ENCODE measurements at places on chromosomes 5 and 9.

GRCh38 chr9:20494035-20494434 is 128.3 kb downstream of the MLLT3 start:
- no peak for DNase-seq

DNA sequence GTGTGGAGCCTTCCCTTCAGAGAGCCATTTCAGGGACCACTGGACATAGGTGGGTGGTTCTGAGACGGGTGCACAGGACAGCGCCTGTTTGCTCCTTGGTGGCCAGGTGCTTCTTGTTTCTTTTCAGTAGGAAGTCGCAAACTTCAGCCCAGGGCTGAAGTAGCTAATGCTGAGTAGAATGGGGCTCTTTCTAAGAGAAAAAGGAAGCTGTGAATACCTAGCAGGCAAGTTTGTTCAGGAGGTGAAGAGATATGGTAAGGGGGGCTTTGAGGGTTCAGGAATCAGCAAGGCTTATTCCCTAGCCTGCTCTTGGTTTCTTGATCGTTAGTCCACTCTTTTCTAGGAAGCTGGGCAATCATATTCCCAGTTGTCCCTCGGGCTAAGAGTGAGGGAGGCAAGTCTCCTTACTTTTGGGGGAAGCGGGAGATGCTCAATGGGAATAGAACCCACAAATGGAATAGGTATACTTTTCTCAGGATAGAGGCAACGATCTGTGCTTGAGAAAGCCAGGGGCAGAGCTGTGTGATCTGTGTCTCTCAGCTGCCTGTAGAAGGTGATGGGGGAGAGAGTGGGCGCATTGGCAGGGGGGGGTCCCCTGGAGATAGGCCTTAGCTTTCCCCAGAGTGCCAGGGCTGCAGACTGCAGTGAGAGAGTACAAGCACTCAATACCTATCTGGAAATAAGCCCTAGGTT is 1.9 kb upstream of the PURA start:
- no peak for DNase-seq

DNA sequence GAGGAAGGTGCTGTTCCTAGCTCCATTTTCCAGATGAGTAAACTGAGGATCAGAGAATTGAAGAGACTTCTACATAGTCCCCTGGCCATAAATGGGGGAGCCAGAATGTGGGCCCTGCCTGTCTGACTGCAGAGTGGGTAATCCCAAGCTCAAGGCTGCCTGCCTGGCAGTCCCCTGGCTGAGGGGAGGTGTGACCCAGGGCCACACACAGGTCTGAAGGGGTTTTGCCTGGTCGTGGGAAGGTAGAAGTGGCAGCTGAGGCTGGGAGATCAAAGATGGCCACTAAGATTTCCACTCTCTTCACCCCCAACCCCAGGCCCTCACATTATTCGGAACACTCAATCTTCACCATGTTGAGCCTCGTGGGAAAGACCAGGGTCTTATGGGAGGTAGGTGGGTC is 176.3 kb downstream of the MACROH2A1 start:
- no peak for DNase-seq

- DNase-seq = no peak
Measured at GRCh38 chr5:158382473-158382872, 523.5 kb upstream of the CLINT1 start.

DNA sequence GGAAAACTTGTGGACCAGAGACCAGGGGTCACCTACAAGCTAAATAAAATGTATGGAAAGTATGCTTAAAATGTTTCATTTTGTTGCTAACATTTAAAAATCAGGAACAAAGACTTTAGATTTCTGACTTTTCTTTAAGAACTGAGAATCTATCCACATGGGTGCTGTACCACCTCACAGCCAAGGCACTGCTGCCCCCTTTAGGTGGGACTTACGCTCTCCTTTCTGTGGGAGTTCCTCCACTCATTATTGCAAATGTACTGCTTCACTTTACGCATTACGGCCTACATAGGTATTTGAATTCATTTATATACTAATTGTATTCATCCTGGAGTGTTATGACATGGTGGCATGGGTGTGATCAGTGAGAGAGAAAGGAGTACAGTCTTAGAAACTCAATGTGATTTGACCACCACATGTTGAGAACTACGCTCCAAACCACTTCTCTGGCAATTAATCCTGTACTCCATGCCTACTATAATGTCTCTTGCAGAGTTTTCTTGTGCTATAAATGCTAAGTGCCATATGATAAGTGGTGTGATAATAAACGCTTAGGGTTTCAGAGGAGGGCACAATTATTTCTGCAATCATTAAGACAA is 24.7 kb upstream of the CETN3 start:
- peak; percentile 10 for DNase-seq

DNA sequence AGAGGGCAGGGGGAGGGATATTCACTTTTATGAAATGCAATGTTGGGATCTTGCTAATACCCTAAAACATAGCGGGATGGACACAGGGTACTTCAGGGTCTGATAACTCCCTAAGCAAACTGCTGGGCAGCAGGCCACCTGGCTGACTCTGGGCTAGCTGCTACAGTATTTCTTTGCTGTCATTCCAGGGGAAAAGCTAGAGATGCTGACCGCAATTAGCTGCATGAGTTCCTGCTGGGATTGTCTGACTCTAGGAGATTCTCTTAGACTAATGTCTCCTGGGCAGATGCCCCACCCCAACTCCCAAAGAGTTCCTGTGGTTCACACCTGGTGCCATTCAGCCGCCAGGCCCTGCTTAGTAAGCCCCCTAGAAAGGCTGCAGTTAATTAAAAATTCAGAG is 69.9 kb downstream of the PSAT1 start:
- no peak for DNase-seq

GRCh38 chr5:59301727-59302126 is 591.8 kb downstream of the PDE4D start:
- no peak for DNase-seq

DNA sequence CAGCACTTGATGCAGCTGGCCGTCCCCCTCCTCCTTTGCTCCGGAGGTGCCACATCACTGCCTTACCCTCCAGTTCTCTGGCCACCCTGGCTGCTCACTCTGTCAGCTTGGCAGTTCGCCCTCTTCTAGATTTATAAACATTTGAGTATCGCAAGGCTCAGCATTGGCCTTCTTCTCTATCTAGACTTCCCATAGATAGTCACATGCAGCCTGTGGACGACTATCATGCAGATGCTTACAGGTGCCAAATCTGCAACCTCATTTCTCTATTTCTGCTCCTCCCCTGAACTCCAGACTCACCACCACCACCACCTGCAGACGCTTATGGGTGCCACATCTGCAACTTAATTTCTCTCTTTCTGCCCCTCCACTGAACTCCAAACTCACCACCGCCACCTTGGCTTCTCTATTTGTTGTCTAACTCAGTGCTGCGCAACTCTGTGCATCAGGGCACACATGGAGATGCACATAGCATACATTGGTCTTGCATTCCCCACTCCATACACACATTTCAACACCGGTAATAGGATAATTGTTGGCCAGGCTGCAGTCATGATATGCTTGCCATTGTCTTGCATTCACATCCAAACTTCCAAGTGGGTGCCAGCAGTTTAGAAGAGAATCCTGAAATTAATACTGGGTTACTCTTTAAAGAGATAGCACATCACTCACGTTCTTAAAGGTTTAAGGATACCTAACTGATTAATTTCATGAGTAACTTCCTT is 1.9 kb upstream of the DAP start:
- no peak for DNase-seq

- DNase-seq = no peak
Measured at GRCh38 chr5:94640176-94640575, 21.7 kb downstream of the SLF1 start.

DNA sequence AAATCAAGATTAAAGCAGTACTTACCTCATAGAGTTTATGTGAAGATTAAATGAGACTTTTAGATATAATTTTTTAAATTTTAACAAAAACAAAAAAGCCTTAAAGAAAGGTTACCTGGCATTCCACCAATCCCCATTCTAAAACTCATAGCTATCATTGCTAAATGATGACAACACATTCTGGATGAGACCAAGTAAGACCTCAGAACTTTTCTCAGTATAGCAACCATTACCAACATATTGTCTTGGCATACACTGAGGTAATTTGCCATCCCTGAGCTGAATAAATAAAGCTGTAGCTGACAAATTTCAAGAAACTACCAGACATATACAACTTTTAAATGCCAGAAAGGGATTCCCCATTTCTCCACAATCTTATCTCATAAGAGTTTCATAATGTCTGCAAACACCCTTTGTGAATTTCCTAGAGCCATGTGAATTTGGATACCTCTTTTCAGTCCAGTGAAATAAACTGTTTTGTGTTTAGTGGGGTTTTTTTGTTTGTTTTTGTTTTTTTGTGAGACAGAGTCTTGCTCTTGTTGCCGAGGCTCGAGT is 29.5 kb downstream of the RANBP3L start:
- no peak for DNase-seq

DNA sequence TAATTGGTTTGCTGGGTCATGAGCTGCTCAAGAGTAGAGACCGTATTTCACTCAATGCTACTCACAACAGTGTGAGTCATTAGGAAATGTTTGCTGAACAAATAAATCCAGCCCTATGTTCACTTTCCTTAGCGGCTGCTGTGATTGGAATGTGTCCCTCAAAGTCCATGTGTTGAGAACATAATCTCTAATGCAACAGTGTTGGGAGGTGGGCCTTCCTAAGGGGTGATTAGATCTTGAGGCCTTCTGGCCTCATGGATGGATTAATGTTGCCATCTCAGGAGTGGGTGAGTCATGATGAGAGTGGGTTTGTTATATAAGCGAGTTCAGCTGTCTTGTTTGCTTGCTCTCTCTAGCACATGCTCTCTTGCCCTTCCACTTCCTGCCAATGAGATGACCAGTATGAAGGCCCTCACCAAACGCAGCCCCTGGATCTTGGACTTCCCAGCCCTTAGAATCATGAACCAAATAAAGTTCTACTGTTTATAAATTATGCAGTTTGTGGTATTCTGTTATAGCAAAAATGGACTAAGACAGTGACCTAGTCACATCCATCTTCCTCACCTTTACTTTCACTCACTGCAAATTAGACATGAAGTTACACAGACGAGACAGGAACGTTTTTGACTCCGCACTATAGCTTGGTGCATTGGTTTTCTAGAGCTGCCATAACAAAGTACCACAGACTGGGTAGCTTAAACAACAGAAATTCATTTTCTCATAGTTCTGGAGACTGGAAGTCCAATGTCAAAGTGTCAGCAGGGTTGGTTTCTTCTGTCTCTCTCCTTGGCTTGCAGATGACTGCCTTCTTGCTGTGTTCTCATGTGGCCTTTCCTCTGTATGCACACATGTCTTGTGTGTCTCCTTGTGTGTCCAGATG is 50.9 kb upstream of the FAM169A start:
- no peak for DNase-seq

- DNase-seq = no peak
Measured at GRCh38 chr5:1009359-1010180, 968 bp downstream of the NKD2 start.

DNA sequence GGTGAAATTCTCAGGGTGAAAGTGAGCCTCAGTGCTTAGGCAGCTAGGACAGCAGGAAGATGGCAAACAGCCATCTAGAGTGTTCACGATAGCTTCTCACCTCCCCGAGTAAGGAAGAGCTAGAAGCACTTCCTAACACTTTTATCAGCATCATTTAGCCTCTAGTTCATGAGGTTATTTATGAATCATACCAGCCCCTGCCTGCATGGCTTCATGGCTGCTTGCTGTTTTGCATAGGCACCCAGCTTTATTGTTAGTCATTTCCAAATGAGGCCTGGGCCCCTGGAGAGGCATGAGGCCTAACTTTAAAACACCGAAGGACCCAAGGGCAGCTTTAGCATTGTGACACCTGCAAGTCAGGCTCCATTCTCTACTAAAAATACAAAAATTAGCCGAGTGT is 134.9 kb upstream of the PANK3 start:
- DNase-seq = no peak

GRCh38 chr5:3662344-3662743 is 66.7 kb downstream of the IRX1 start:
- no peak for DNase-seq

DNA sequence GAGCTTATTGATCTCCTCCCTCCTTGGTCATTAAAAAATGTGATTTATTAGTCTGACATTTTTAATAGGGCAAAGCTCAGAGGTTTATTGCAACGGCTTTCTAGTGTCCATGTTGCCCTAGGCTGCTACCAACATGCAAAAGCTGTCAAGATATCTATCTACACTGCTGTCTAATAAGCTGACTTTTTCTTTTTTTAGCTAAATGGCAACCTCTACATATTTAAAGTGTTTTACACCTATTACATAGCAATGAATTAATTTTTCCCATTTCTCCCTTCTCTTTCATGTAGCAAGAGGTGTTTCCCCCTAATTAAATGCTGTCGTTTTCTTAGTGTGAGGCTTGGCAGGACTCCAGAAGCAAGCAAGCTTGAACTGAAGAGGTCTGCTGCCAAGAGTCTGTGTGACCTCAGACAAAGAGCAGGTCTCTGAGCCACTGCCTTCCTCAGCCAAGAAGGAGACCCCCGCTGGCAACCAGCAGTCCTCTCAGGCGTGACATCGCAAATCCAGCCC is 79.4 kb downstream of the GAS1 start:
- no peak for DNase-seq

DNA sequence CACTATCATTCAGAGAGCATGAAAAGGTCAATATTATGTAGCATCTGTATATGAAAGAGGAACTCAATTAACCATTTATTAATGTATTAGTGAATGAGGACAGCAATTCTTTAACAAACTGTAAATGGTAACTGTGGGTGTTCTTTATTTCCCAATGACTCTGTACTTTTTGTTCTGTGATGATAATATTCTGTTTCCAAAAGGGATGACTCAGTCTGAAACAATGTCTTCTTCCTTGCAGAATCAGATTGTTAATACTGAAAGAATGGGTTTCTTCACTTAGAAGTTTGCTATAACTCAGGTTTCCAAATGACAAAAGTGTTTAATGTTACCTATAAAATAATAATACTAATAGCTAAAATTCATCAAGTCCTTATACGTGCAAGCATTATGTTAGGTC is 1518.7 kb upstream of the WWC1 start:
- no peak for DNase-seq

DNA sequence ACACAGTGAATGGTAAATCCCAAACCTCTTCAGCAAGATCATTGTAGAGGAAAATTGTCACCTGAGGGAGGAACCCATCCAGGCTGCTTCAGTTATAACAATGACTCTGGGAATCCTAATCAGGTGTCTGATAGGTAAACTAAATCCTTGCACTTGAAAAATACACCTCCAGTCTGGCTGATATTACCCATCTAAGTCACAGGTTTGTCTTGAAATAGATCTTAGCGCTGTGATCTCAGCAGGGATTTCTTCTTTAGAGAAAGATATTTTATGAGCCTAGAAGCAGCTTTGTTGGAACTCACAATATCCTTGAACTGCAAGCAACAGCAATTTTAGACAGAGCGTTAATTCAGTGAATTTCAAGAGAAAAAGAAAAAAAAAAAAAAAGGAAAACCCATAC is 149.7 kb downstream of the SGCD start:
- no peak for DNase-seq

- DNase-seq = no peak
Measured at GRCh38 chr9:134611046-134611445, 30.6 kb upstream of the COL5A1 start.

DNA sequence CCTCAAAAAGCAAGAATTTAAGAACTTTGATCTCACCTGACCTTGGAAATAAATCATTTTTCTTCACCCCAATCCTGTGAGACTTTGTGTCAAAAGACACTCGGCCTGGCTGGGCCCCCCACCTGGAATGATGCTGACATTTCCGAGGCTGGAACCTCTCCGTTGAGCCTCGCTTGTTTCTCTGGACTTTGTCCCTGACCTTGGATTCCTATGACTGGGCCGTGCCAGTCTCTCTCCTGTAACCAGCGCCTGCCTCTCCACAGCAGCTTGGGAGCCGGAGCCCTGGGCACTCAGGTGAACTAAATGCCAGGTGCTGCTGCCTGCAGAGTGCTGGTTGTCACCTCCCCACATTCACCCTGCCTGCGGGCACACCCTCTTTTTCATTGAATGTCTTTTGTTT is 62.7 kb downstream of the RETREG1 start:
- DNase-seq = no peak

All from activated CD4-positive, CD25-positive, alpha-beta regulatory T cell treated with anti-CD3 and anti-CD28 coated beads, Interleukin-2, amount 50 U/mL, for 16 hours (primary cell).